COR-L47 (cell line): ENCODE measurements at places on chromosomes 16 and 17.

DNA sequence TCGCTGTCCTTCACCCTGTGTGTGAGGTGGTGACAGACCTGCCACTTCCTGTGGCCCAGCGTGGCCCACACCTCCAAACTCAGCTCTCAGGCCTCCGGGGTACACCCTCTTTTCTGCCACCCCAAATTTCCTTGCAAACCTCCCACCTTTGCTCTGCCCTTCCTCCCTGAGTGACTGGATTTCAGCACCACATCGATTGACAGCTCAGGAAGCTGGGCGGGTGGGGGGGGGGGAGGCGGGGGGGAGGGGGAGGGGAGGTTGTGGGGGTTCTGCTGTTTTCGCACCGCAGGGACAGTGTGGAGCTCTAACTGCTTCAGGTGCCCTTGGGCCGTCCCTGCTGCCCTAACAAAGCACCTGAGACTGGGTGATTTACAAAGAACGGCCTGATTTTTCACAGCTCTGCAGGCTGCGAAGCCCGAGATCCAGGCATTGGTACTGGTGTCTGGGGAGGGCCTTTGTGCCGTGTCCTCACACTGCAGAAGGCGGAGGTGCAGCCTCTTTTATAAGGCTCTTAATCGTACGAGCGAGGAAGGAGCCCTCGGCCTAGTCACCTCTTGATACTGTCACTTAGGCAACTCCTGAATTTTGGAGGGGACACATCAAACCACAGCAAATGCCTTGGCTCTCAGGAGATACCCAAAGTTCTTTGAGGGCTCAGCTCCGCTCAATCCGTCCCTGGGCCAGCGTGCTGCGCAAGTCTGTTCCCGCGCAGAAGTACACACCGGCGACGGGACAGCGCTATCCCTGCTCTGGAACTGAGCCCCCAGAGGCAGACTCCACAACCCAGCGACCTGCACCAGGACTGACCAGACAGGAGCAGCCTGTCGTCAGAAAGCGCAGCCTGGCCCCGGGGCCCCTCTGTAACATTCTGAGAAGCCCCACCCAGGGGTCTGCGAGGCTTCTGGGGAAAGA lies 3.6 kb downstream of the NDUFAF8 start:
- DNase-seq, result no peak

DNA sequence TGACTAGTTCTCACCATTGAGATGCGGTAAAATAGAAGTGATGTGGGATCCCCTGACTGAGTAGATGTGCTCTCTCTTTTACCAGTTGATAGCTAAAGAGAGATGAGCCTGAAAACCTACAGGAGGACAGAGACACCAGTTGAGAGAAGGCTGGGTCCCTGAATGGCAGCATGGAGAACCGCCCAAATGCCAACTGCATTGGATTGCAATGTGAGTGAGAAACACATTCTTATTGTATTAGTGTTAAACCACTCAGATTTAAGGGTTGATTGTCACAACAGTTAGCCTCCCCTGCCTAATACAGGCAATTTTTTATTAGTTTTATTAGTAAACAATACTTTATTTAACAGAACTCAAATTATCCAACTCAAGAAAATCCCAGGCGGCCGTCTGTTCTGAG lies 61.2 kb downstream of the SPACA3 start:
- no peak for DNase-seq

GRCh38 chr16:46947900-46948547 lies 25.4 kb downstream of the DNAJA2 start:
- DNase-seq, result no peak

DNA sequence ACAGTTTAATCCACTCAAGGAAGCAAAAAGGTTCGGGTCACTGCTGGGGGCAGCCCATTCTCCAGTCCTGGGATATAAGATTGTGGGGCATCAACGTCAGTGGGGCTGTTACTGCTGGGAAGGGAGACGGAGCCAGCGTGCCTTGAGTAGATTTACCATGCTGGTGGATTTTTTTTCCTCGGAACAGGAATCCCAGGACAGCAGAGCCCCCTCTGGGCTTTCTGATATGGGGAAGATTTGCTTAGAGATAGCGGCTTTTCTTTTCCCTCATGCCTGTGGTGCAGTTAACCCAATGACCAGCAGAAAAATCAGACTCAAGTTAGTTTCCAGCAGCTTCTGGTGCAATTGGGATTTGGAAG lies 35.4 kb downstream of the WSCD1 start:
- DNase-seq, result no peak

GRCh38 chr17:5344914-5345313 lies 62.8 kb downstream of the RABEP1 start:
- DNase-seq, result no peak

GRCh38 chr16:87953308-87954215 lies 2.3 kb downstream of the BANP start:
- no peak for DNase-seq

GRCh38 chr17:51456942-51457341 lies 196.6 kb downstream of the UTP18 start:
- no peak for DNase-seq

DNA sequence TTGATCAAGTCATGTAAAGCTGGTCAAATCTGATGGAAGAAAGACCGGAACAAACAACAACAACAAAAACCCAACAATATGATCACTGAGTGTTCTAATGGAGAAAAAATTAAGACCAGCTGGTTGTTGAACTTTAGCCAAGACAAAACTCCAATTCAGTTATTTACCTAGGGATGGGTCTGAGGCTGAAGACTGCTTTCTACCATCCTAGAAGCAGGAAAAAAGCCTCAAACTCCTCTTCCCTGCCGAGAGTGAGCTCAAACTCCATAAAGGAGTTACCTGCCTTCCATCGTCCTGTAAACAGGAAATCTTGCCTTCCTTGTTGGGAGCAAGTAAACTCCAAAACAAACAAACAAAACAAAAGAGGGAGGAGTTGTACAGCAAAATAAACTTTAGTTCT lies 23.1 kb upstream of the TMEM98 start:
- no peak for DNase-seq

DNA sequence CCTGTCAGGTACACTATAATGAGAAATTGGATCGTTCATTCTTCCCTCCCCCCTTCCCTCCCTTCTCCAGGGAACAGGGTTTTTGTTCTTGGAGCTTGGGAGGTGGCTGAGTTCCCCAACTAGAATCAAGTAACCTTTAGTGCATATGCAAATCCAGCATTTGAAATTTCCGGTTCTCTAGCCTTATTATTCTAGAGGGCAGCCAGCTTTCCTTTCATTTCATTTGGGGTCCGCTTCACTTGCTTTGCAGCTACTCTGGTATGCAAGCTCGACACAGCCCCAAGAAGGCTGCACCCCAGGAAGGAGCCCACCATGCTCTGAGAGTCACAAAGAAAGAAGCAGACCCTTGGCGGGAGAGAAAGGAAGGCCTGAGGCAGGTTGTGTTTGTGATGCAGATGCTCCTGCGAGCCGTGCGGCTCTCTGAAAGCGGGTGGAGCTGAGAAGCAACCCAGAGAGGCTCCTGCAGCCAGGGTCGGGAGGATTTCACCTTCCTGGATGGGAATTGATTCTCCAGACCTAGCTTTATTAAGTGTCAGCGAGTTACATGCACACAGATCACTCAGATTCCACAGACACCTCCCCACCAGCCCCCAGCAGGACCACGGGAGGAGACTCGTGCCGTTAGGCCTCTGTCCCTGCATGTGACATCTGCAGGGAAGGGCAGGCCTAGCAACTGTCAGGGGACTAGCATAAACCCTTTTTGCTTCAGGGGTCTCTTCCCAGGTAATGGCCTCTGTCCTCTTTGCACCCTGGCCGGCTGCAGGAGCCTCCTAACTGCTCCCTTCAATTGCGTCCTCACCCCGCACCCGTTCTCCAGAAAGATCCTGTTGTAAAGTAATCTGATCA lies 34.5 kb downstream of the PMM2 start:
- DNase-seq, result no peak

- no peak for DNase-seq
These were observed 60.9 kb downstream of the MRTFB start for GRCh38 chr16:14131774-14132695.

DNA sequence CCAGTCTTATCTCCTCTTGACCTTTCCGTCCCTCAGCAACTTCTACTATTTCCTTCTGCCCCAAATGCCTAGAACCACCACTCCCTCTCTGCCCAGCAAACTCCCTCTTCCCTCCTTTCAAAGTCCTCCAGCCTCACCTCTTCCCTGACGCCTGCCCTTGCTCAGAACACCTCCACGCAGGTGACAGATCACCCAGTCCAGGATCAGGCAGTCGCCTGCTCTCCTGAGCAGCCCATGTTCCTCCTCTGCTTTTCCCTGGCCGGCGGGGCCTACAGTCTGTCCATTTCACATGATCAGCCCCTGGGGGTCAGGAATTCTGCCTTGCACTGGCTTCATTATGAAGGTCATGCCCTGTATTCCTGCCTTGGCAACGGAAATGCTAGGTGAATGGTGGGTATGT lies 422 bp downstream of the CD300LF start:
- DNase-seq, result no peak

DNA sequence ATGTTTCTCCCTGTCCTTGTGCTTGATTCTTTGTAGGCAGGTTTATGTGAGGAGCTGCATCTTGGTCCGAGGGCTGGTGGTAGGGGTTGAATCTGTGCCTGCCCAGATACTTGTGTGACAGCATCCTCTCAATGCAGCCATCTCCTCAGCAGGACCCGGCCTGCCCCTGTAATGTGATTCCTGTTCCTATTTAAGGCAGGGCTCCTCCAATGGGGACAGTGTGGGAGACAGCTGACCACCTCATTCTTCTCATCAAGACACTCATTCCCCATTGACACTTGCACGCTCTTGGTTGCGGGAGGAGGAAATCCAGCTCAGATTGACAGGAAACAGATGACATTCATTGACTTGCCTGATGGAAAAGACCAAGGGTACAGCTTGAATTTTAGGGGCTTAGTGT lies 384.5 kb downstream of the CPPED1 start:
- DNase-seq, result no peak

GRCh38 chr16:59192551-59193199 lies 458.6 kb upstream of the GOT2 start:
- no peak for DNase-seq

DNA sequence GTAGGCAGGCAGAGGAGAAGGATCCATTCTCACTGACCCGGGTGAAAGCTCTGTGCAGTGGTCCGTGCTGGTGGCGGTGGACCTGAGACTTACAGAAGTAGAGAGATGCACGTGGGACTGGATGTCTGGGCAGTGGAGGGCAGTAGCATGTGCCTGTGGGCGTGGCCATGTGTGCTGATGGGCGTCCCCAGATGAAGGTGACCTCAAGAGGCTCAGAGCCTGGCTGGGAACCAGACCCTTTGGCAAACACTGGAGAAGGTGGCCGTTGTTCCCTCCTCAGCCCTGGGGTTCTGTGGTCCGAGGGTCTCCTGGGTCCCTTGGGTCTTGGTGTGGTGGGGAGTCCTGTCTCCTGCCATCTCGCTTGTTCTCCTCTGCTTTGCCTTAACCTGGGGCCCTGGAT lies 15.6 kb downstream of the WSCD1 start:
- no peak for DNase-seq
